ENCODE measurements at places on chromosomes 3 and 15. TPM values are rescaled to one million over a fixed set of nuclear protein-coding genes. Genes with fewer than 3 reads are reported as not detected.

GRCh38 chr3:114272271-114272670 lies 21.6 kb upstream of the TIGIT start:
- no peaks in the 10 kb centered on the region for H3K27me3 ChIP-seq
- DNase-seq, result no peak
- no peak overlapping the region for H3K4me3 ChIP-seq
- no peak overlapping the region for H3K27ac ChIP-seq
- no peaks in the 10 kb centered on the region for H3K36me3 ChIP-seq
- no peaks in the 10 kb centered on the region for H3K4me1 ChIP-seq

- H3K36me3 ChIP-seq, result no peaks in the 10 kb centered on the region
- peaks cover 12% of the 10 kb centered on the region for H3K4me1 ChIP-seq
- H3K4me3 ChIP-seq, result no peak overlapping the region
- no peaks in the 10 kb centered on the region for H3K27me3 ChIP-seq
- no peak for DNase-seq
Measured at GRCh38 chr3:195017151-195017550, 253.8 kb downstream of the XXYLT1 start.

- H3K4me1 ChIP-seq, result peaks cover 8% of the 10 kb centered on the region
- H3K27ac ChIP-seq, result no peak overlapping the region
- H3K27me3 ChIP-seq, result no peaks in the 10 kb centered on the region
- H3K4me3 ChIP-seq, result no peak overlapping the region
- DNase-seq, result no peak
Measured at GRCh38 chr3:69650066-69650419, 89.2 kb upstream of the MITF start.

Gene PATL2
- total RNA-seq, result 4.5 TPM

Gene MYLK
- total RNA-seq, result 156 TPM

Gene RBP2
- total RNA-seq, result 3.1 TPM

GRCh38 chr15:63025460-63025859 lies 17.1 kb upstream of the TPM1 start:
- no peaks in the 10 kb centered on the region for H3K36me3 ChIP-seq
- no peak overlapping the region for H3K27ac ChIP-seq
- no peaks in the 10 kb centered on the region for H3K27me3 ChIP-seq
- no peak for DNase-seq
- H3K4me1 ChIP-seq, result peaks cover 4% of the 10 kb centered on the region

GRCh38 chr3:166100730-166101129 lies 263.5 kb upstream of the BCHE start:
- no peak for DNase-seq
- no peak overlapping the region for H3K27ac ChIP-seq
- no peaks in the 10 kb centered on the region for H3K36me3 ChIP-seq

Gene CPNE9
- total RNA-seq, result 0.44 TPM

Gene TMEM202
- not detected for total RNA-seq

Gene TASOR
- total RNA-seq, result 69.7 TPM

DNA sequence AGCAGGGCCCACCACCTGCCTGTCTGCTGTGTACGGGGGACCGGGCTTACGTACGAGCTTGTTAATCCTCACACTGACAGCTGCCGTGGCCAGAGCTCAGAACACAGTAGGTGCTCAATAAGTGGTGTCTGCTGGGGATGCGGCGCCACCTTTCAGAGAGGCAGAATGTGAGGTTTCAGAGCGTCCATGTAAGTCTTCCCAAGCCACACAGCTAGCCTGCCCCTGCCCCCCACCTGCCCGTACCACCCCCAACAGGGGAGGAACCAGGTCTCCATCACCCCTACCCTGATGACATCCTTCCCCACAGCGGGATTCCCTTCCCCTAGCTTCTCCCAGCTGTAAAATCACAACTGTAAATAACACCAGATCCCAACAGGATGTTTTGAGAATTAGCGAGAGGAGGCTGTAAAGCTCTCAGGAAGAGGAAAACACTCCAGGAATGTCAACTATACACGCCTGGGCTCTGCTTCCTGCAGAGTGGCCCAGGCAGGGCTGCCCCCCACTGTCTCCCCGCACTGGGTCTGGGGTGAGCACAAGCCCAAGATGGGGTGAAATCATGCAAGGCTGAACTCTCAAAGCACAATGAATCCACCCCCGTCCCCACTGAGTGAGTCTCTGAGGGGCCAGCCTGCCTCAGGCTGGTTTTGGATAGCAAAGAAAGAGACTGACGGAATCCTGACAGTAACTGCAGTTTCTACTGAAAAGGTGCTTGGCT lies 250.1 kb upstream of the LYSMD4 start:
- no peaks in the 10 kb centered on the region for H3K36me3 ChIP-seq
- H3K4me3 ChIP-seq, result no peak overlapping the region
- no peaks in the 10 kb centered on the region for H3K27me3 ChIP-seq
- no peak for DNase-seq
- H3K4me1 ChIP-seq, result peaks cover 6% of the 10 kb centered on the region

- H3K36me3 ChIP-seq, result no peaks in the 10 kb centered on the region
- H3K4me3 ChIP-seq, result no peak overlapping the region
- DNase-seq, result no peak
- no peaks in the 10 kb centered on the region for H3K27me3 ChIP-seq
Measured at GRCh38 chr3:42666022-42666421, 12.5 kb downstream of the ZBTB47 start.

Gene CPN2
- not detected for total RNA-seq

DNA sequence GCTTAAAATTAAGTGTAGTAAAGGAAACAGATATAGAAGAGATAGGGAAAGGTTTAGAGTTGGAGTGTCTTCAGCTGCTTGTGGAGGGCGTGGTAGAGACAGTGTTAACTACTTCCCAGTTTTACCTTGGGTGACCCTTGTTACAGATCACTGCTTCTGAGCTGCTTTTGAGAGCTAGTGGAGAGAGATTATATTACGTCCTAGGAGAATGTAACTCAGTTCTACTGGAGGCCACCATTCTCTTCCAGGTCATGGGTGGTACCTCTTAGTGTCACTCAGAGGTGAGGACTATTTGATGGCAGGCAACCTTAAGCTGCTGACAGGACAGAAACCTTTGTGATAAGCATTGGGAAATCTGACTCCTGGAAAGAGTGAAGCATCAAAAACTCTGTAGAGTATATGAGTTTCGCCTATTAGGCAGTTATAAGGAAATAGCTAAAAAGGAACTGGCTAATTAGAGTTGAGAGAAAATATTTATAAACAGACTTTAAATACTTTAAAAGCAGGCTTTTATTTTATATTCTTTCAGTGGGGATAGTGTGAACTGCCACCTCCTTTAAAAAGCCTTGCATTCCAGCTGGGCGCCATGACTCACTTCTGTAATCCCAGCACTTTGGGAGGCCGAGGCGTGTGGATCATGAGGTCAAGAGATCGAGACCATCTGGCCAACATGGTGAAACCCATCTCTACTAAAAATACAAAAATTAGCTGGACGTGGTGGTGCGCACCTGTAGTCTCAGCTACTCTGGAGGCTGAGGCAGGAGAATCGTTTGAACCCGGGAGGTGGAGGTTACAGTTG lies 106.5 kb downstream of the ZNF609 start:
- H3K27ac ChIP-seq, result no peak overlapping the region
- no peak for DNase-seq
- no peaks in the 10 kb centered on the region for H3K36me3 ChIP-seq
- H3K27me3 ChIP-seq, result no peaks in the 10 kb centered on the region

DNA sequence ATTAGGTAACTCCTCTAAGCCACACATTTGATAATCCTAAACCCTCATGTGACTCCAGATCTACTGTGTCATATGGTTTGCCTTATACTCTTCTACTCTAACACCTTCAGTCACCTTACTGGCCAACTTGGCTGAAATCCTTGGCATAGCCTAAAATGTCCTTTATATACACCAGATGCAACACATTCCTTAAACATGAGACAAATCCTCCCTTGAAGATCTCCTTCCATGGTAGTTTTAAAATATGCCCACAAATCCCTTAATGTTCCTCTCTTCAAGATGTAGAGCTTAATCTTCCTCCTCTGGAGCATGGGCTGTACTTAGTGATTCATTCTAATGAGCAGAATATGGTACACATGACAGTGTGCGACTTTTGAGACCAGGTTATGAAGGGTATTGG lies 238.9 kb downstream of the SUCLG2 start:
- H3K36me3 ChIP-seq, result no peaks in the 10 kb centered on the region
- H3K4me1 ChIP-seq, result no peaks in the 10 kb centered on the region
- H3K27ac ChIP-seq, result no peak overlapping the region
- no peak overlapping the region for H3K4me3 ChIP-seq
- no peak for DNase-seq

Gene LYZL4
- not detected for total RNA-seq

Gene MINDY2
- total RNA-seq, result 32.9 TPM

DNA sequence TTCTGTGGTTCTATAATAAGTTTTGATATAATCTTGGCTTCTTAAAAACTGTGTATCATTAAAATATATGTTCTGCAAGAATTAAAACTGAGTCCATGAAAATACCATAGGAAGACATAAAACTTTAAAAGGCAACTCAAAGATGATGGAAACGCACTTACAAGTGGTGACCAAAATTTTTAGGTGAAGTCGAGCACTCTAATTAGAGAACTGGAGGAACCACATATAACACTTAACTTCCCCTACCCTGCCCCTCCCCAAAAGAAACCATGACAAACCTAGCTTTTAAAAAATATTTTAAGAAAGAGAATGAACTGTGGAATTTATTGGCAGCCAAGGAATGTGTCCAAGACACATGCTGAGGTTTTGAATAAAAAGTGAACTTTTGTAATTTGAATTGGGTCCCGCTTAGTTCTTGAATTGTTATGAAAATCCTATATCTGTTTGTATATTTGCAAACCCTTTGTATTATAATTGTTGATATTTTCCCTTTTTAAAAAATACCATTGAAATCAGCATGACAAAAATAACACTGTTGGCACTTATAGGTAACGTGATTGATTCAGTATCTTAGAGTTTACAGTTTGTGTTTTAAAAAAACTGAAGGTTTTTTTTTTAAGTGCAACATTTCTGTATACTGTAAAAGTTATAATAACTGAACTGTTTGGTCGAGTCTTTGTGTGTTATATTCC lies 7.7 kb downstream of the NR2F2 start:
- peaks cover 17% of the 10 kb centered on the region for H3K4me1 ChIP-seq
- H3K4me3 ChIP-seq, result peak overlapping the region; percentile 71
- H3K27me3 ChIP-seq, result peaks cover 15% of the 10 kb centered on the region

Gene AQR
- 32.4 TPM for total RNA-seq

Gene ECE2
- not detected for total RNA-seq

DNA sequence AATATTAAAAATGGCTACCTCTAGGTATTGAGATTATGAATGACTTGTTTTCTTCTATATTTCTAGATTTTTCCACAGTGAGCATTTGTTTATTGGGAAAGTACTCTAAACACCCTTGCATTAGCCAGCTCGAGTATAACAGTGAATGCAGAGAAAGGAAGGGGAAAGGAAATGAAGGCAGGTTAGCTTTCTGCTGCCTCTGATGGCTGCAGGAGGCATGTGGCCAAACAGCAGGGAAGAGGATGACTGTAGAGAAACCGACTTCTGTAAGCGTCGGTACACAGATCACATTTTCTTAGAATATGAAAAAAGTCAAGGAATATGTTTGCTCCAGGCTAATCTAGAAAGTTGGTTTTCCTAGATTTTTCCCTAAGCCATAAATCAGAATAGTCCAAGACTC lies 19.8 kb downstream of the GNB5 start:
- no peaks in the 10 kb centered on the region for H3K27me3 ChIP-seq
- H3K4me3 ChIP-seq, result no peak overlapping the region
- no peak for DNase-seq
- H3K27ac ChIP-seq, result no peak overlapping the region

Gene CACNA2D2
- 105 TPM for total RNA-seq

Gene NUP210
- total RNA-seq, result 22.2 TPM

Gene GPR160
- 24.4 TPM for total RNA-seq

Gene ITIH3
- total RNA-seq, result 4.5 TPM
